ENCODE measurements at places on chromosomes 5 and 9.

GRCh38 chr5:6749026-6749716 lies 35.9 kb downstream of the TENT4A start:
- no peak for DNase-seq

DNA sequence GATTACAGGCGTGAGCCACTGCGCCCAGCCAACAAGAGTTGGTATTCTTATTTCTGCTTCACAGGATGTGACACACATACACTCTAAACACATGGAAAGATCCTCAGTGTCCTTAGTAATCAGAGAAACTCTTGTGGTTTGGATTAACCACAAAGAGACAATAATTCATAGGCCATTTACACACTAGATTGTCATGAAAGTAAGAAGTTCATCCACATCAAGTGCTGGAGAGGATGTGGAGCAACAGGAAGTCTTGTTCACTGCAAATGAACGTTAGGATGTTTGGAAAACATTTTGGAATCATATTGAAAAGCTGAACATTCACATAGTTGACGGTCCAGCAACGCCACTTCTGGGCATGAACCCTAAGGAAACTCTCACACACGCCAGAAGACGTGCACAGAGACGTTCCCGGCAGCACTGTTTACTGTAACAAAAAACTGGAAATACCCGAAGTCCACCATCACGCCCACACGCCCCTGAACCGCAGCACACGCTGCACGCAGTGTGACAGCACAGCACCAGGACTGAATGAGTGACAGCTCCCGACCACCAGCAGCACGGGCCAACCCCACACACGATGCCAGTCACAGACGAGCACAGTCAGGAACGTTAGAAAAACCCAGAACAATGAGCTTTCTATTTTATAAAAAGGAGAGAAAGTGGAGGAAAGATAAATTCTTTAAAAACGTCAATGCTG lies 87.6 kb downstream of the COL23A1 start:
- no peak for DNase-seq

DNA sequence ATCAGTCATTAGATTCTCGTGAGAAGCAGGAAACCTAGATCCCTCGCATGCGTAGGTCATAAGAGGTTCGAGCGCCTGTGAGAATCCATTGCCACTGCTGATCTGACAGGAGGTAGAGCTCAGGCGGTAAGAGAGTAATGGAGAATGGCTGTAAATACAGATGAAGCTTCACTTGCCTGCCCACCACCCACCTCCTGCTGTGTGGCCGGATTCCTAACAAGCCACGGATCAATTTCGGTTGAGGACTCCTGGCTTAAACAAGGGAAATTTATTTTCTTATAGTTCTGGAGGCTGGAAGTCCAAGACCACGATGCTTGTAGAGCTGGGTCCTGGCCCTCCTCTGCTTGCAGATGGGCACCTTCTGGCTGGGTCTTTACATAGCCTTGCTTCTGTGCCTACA lies 200.4 kb downstream of the PCSK5 start:
- no peak for DNase-seq

GRCh38 chr5:77987331-77987730 lies 211.2 kb upstream of the TBCA start:
- no peak for DNase-seq

All from LoVo (cell line).